SK-MEL-5 (cell line): ENCODE measurements at places on chromosomes 6 and 20.

GRCh38 chr20:62817975-62818591, 1.2 kb downstream of the COL9A3 start:
- no peak for DNase-seq

- no peak for DNase-seq
Measured at GRCh38 chr6:125066964-125067363, 86.6 kb upstream of the TPD52L1 start.

GRCh38 chr20:53905019-53905819, 165.2 kb downstream of the BCAS1 start:
- DNase-seq, result no peak

GRCh38 chr6:148472171-148473105, 129.8 kb downstream of the SASH1 start:
- DNase-seq, result no peak

- DNase-seq, result no peak
Measured at GRCh38 chr6:45590696-45591184, 213.0 kb upstream of the SUPT3H start.

DNA sequence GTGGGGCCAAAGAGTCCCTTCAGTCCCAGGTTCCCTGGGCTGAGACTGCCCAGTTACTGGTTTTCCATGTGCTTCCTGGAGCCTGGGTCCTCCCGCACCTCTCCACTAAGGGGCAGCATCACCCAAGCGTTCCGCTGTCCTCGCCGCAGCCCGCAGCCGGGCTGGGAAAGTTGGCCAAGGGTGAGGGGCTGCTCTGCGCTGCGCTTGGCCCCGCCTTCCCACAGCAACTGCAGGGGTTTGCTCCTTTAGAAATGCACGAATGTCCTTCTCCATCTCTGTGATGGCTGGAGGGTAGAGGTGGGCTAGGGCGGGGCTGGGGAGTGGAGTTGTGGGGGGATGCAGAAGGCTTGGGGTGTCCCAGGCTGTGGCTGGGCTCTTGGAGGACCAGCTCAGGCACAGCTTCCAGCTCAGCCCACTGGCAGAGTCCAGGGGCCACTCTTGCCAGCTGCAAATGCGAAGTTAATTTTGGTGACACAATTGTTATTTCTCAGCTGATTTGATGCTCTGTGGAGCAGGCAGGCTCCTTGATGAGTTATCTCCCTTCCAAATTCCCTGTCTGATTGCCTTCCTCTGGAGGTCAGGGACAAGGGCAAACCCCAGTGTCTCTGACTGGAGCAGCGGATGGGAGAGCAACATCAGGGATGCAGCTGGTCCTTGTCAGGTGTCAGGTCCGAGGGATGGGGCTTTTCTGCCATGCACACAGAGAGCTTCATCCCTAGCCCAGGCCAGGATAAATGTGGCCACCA, 63.2 kb downstream of the NOL4L start:
- peak; percentile 71 for DNase-seq

DNA sequence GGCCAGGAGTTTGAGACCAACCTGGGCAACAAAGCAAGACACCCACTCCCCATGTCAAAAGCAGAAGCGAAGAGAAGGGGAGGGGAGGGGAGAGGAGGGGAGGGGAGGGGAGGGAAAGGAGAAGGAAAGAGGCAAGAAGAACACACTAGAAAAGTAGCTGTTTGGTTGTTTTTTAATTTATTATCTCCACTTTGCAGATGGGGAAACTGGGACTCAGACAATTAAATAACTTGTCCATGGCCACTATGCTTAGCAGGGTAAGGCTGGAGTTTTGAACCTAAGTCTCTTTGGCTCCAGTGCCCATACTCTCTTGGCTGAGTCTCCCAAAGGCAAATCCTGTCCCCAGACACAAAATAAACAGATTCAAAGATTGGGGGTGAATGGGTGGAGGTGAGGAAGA, 12.4 kb upstream of the GHRH start:
- no peak for DNase-seq

- DNase-seq, result no peak
Measured at GRCh38 chr6:112253498-112253840, 898 bp downstream of the LAMA4 start.

DNA sequence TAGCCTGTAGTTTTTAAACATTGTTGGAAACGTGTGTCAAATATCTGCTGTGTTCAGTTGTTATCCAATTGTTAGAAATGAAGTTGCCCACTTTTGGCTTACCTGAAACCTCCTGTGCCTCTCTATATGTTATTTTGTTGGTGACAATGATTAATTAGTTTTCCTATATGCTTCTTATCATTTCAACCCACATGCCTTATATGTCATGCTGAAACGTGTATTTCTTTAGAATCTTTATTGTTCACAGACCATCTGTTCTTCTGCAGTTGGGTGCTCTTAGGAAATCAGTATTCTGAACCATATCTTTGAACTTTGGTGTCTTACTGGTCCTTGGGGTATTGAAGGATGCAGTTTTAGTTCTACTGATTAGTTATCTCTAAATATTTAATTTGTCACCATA, 91.2 kb upstream of the SCGN start:
- no peak for DNase-seq

GRCh38 chr6:11211254-11211653, 21.2 kb downstream of the NEDD9 start:
- DNase-seq, result no peak

DNA sequence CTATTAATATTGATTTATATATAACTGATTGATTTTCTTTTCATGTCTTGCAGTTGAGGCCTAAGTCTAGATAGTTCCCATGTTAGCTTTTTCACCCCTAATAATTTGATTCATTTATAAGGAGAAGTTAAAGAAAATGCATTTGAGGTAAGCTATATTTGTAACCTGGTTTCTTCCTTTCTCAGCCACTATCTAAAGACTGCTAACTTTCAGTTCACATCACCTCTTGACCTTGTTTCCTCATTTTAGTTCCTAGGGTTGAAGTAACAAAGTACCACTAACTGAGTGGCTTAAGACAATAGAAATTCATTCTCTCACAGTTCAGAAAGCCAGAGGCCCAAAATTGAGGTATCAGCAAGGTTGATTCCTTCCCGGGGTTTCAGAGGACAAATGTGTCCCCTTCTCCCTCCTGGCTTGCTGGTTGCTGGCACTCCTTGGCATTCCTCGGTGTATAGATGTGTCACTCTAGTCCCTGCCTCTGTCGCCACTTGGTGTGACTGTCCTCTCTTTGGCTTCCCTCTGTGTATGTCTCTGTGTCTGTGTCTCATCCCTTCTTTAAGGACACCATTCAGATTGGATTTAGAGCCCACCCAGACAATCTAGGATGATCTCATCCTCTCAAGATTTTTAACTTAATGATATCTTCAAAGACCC, 55.9 kb upstream of the C20orf144 start:
- DNase-seq, result no peak

- DNase-seq, result peak; percentile 99
Measured at GRCh38 chr20:23357767-23358562, 4.0 kb upstream of the GZF1 start.

DNA sequence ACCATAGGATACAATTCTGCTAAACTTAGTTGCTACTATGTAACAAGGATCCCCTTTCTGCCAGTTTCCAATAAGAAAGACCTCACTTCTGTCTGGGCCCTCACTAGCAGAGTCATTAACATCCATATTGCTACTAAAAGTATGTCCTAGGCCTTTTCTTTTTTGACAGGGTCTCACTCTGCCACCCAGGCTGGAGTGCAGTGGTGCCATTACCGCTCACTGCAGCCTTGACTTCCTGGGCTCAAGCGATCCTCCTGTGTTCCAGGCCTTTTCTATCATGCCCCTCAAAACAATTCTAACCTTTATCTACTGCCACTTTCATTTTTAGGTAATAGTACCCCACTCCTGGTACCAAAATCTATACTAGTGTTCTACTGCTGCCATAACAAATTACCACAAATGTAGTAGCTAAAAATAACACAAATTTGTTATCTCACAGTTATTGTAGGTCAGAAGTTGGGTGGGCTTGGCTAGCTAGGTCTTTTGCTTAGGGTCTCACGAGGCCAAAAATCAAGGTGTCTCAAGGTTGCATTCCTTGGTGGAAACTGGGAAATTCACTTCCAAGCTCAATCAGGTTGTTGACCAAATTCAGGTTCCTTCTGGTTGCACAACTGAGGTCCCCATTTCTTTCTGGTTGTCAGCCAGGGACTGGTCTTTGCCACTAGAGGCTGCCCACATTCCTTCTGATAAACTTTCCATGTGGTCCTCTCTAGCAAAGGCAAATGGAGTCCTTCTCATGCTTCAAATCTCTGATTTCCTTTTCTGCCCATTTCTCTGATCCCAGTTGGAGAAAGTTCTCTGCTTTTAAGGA, 3.0 kb downstream of the CSNK2A1 start:
- no peak for DNase-seq

GRCh38 chr6:129875610-129876520, 14.8 kb upstream of the TMEM244 start:
- DNase-seq, result no peak

- DNase-seq, result peak; percentile 66
Measured at GRCh38 chr6:83417880-83418663, 12.8 kb downstream of the ME1 start.

DNA sequence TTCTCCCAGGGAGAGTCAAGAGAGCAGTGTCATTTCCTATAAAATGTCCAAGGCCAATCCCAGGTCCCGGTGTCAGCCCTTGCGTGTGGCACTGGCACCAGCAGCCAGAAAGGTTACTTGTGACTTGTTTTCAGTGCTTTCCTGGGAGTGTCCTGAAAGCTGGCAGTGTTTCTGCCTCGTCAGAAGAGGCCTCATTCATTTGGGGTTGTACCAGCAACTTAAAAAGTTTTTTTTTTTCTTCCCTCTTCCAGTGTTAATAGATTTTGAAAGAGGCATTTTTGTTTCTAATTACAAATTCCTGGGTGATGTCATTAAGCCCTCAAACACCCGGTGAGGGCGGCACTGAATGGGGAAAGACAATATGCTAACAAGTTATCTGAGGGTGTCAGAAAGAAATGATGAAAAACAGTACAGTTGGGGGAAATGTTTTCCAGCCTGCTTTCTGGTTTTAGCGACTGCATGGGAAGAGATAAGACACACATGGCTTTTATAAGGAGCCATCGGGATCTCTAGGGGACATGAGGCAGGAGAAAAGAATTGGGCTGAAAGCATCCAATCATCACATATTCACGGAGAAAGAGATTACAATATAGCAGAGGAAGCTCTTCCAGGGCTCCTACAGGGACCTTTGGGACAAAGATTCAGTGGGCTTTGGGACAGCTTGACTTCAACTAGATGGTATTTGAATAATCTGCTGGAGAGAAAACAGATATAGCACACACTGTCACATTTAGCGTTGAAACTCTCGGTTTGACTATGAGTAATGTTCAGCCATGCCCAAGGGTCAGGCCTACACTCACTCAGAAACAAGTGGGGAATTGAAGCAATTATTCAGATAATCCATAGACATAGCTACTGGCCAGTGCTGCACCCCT, 153.0 kb downstream of the BCAS1 start:
- peak; percentile 25 for DNase-seq

DNA sequence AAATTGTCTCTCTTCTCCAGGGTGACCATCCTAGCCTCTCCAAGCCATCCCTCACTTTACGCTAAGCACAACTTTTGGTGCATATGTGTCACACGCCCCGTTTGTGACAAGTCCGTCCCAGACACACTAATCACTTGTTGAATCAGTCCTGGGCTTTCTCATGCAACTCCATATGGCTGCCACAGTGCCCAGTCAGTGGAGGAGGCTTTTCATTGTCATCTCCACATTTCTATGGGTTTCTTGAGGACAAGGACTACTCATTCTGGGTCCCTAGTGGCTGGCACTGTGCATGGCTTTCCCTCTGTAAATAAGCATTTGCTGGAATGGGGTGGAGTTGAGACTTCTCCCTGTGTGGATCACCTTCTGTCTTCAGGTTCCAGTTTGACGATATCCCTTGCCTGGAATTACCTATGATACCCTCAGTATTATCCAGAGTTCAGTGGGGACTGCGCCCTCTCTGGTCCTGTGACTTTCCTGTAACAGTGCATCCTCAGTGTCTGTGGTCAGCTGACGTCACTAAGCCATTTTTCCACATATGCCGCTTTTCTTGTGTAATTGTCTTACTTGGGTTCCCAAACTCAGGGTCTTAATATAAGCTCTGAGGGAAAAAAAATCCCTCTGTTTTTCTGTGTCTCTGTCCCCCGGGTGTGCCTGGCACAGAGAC, 59.8 kb upstream of the MYL9 start:
- peak; percentile 97 for DNase-seq

- no peak for DNase-seq
Measured at GRCh38 chr20:20341371-20341770, 26.5 kb upstream of the INSM1 start.

DNA sequence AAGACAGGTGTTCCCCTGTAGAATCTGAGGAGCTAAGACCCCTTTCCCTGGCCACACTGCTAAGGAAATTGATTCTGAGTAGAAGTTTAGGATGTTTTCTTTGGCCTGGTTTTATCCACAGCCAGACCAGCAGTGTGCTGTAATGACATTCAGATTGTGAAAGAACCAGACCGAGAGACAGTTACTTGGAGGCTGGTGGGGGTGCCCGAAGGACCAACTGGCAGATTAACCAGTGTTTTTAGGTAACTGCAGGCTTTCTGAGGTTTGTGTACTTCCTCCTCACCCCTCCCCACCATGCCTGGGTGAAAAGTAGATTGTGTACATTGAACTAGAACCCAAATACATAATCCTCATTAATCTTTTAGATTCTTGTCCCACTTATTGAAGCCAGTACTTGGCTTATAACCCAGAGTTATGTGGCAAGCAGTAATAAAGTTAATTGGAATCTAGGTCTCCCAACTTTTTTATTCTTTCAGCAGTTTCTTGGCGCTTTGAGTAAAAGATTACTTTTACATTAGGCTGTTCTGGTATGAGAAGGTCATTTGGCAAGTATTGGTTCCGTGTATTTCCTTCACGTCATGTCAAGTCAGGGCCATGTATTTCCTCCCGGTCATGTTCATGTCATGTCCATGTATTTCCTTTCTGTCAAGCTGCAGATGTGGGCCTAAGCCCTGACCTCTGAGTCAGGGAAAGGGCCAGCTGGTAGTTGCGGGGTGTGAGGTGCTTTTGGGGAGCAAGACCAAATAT, 93.7 kb downstream of the TCP11 start:
- DNase-seq, result no peak

DNA sequence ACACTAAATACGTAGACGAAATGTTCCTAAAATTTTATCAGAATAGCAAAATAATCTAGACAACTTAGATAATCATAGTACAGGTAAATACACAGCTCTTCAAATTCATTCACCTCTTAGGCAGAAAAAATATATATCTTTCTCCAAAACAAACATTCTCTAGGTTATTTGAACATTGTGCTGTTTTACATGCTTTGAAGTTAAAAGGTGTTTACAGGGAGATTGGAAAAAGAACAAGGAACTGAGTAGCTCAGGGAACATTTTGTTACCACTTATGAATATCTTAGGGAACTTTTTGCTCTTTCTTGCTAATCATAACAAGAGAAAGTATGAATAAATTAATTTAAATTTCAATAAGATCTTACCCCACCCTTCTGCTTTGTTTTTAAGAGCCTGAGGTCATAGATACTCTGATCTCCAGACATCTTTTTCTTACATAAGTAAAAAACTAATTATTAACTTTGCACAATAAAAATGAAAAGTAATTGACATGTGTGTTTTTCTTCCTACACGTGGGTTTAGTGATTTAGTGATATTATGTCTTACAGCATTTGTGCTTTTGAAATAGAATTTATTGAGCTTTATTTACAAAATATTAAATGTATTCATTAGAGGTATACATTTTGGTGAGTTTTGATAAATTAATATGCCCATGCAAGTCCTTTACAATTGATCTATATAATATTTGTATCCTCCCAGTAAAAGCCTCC, 1141.4 kb upstream of the EYS start:
- no peak for DNase-seq

GRCh38 chr6:139588734-139589593, 214.5 kb upstream of the CITED2 start:
- peak; percentile 8 for DNase-seq
